Inflammatory macrophage treated with lipopolysaccharide for 1 hour (primary cell): ENCODE measurements at places on chromosomes 16 and 17.

DNA sequence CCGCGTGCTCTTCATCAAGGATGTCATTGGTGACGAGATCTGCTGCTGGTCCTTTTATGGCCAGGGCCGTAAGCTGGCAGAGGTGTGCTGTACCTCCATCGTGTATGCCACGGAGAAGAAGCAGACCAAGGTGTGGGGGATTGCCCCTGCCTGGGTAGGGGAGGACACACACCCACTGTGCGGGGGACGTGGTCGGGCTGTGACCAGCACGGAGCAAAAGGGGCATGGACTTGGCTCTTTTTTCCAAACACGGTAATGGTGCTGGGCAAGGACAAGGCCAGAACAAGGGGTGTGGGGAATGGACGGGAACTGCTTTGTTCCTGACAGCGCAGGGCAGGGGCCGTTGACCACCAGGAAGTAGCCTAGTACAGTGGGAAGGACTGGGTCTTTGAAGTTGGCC is 6.8 kb downstream of the TNFAIP1 start:
- no peak for DNase-seq

DNA sequence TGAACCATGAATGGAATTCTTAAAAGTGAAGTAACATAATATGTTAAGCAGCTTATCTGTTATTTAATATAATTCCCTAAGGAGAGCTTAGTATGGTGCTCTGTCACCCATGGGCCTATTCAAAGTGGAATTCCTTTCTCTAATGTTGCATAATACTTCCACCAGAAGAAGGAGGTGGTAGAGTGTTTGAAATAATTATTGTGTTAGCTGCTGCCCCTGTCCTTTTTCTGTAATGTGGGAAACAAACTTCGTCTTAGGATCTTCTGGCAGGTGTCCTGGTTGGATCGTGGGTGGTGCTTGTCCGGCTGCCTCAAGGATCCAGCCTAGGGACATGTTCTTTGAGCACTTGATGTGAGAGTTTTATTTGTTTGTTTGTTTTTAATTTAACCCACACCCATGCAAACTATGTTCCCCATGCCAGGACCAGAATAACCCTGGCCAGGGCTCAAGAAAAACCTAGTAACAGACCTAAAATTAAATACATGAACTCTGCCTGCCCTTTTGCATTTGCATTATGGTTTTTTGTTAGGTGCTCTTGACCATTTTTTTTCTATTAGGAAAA is 46.1 kb downstream of the ZNRF1 start:
- no peak for DNase-seq

- DNase-seq = no peak
Observed at GRCh38 chr17:53837131-53837530, 14.4 kb downstream of the KIF2B start.

DNA sequence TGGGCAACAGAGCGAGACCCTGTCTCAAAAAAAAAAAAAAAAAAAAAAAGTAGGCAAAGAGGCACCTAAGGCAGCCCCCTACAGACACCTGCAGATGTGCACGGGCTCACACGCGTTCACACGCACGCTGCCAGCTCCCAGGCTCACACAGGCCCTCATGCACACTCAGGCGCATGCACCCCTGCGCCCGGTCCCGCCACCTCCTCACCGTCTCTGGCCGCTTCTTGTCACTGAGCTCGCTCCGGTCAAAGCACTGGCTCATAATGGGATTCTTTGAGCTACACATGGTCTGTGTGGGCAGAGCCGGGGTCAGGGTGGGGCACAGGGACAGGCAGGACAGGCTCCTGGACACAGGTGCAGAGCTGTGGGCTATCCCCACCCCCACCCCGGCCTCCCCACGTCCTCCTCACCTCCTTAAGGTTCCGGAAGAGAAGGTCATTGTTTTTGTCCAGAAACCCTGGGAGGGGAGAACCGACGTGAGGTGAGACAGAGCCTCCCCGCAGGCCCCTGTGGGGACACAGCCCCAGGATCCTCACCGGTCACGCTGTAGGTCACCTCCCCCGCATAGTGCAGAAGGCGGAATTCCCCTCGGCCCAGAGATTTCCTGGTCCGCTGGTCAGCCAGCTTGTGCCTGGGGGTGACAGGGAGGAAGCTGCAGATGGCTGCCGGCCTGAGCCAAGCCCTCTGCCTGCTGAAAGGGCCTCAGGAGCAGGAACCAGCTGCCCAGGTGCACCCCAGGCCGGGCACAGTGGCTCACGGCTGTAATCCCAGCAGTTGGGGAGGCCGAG is 17.9 kb downstream of the MYO1C start:
- peak; percentile 23 for DNase-seq

GRCh38 chr17:28737770-28738679 is 5.8 kb upstream of the TRAF4 start:
- no peak for DNase-seq

DNA sequence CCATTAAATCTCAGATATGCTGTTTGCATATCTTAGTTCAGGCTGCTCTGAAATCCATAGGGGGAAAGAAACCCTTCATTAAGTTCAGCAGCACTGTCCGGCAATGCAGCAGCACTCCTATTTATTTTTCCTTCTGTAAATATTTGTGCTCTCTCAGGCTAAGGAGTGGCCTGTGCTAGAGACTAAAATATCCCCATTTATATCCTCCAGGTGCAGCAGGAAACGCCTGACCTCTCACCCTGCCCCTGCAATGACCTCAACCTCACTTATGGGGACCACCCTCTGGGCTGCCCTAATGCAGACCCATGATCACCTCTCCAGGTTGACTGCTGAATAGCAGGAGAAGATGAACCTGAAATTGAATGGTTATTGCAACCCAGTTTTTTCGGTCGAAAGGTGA is 165.0 kb upstream of the ELAC2 start:
- no peak for DNase-seq

DNA sequence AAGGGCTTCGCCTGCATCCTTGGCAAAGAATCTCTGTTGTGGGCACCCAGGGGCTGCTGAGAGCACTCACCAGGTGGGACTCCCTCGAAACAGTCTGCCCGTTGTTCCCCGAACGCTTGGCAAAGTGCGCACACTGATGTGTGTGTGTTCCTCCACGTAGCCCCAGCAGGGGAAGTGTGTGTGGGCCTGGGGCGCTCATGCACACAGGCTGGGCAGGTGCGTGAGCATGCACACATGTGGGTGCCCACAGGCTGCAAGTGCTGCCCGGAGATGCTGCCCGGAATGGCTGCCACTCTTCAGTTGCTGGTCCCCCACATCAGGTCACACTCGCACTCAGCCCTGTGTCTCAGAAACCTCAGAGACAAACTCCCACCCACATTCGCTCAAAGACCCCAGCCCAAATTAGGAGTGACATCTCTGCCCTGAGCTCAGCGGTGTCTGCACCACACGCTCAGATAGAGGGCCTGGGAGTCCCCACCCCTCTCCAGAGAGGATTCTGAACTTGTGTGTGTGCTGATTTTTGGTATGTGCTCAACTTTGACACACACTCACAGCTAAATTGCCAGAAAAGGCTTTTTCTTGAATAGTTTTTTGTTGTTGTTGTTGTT is 119.4 kb downstream of the MGAT5B start:
- DNase-seq = no peak

- no peak for DNase-seq
Observed at GRCh38 chr16:70644763-70645597, 1.4 kb upstream of the IL34 start.

GRCh38 chr16:56163938-56164337 is 27.4 kb upstream of the GNAO1 start:
- no peak for DNase-seq

GRCh38 chr17:33862772-33863602 is 392.1 kb upstream of the CCL2 start:
- no peak for DNase-seq

- no peak for DNase-seq
Observed at GRCh38 chr17:82788206-82789001, 36.5 kb downstream of the TBCD start.

DNA sequence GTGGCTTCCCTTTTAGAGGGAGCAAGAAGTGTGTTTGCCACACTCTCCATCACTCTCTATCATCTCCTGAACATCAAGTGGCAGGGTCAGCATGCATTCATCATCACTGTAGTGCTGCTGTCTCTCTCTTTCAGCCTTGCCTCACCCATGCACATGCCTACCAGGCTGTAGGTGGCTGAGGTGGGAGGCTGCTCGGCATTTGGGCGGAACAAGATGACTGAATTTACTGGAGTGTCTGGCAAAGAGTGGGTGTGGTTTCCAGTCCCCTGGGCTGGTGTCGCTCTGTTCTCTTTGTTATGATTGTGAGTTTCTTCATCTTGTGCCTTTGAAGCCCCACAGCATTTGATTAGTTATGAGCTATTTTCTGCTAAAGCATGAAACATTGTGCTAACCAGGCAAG is 541.9 kb upstream of the EEF2KMT start:
- DNase-seq = no peak

- DNase-seq = no peak
Observed at GRCh38 chr17:9228408-9229159, 207.3 kb downstream of the NTN1 start.

GRCh38 chr16:48445782-48446533 is 60.7 kb upstream of the SIAH1 start:
- no peak for DNase-seq

- no peak for DNase-seq
Observed at GRCh38 chr16:67726106-67727034, 7.3 kb upstream of the GFOD2 start.

DNA sequence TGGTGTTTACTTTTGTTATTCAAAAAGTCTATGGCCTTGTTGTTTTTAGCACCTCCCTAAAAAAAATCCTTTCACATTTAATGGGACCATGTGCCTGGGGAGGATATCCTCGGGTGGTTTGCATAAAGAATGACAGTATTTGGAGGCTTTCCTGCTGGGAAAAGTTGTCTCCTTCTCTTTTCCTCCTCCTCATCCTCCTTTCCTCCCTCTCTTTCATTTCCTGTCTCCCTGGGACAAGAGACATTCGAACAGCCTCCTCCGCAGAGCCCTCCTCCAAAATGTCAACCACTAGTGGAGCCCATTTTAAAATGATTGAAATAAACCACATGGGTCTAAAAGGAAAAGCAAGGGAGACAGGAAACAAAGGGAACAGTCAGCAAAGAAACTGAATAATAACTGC is 67.4 kb downstream of the MYH13 start:
- no peak for DNase-seq

- DNase-seq = no peak
Observed at GRCh38 chr16:12995721-12996372, 94.4 kb downstream of the SHISA9 start.

- no peak for DNase-seq
Observed at GRCh38 chr17:59073972-59074371, 32.7 kb downstream of the TRIM37 start.

DNA sequence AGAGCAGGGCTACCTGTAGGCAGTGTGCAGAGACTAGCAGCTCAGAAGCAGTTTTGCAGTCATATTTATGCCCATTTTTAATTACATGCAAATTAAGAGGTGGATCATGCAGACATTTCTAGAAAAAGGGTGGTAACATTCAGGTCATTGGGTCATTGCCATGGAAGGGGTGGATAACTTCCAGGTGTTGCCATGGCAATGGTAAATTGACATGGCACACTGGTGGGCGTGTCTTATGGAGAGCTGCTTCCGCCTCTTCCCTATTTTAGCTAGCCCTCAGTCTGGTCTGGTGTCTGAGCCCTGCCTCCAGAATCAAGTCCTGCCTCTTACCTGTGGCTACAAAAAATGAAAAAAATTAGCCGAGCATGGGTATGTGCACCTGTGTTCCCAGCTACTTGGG is 2.8 kb upstream of the DNAI2 start:
- DNase-seq = peak; percentile 42

GRCh38 chr16:47045459-47045858 is 72.0 kb upstream of the DNAJA2 start:
- DNase-seq = no peak

GRCh38 chr17:27755706-27756466 is 44.4 kb downstream of the NOS2 start:
- DNase-seq = no peak

- no peak for DNase-seq
Observed at GRCh38 chr16:81600275-81600674, 155.7 kb downstream of the CMIP start.

DNA sequence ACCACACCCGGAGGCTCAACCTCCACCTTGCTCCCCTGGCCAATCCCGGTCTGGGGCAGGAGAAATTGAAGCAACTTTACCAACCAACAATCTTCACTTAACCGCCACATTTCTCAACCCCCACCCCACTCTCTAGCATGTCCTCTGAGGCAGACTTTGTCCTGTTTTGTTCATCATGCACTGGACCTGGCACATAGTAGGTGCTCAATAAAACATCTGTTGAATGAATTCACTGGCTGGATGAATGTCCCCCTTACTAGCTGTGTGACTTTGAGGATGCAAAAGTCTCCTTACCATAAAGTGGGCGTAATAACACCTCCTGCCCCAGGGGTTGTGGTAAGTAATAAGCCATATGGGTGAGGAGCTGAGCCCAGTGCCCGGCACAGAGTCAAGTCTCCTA is 5.8 kb downstream of the SPPL2C start:
- no peak for DNase-seq

- DNase-seq = peak; percentile 97
Observed at GRCh38 chr17:47644324-47644723, 5.4 kb upstream of the KPNB1 start.

GRCh38 chr16:27389272-27389961 is 12.6 kb upstream of the IL21R start:
- DNase-seq = no peak

DNA sequence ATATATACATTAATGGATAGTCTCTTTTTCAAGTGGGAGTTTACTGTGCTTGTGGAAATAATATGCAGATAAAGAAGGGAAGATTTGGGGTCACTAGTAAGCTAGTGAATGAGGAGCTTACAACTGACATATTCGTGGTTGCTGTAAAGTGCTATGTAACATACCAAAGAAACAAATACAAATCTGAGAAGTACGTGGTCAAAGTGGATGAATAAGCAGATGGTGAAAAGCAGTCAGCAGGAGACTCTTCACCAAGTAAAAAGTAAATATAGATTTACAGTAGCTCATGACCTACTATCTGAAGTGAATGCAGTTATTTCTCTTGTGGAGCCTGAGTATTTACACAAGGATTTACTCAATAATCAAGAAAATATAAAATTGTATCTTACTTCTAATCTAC is 136.6 kb upstream of the ELAC2 start:
- no peak for DNase-seq

DNA sequence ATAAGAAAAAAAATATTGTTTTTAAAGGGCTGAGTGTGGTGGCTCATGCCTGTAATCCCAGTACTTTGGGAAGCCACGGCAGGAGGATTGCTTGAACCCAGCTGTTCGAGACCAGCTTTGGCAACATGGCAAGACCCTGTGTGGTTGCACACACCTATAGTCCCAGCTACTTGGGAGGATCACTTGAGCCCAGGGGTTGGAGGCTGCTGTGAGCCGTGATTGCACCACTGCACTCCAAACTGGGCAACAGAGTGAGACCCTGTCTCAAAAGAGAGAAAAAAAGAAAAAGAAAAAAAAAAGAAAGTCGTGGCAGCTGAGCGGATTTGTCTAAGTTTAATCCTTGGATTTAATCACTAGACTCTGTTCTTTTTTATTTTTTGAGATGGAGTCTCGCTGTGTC is 6.3 kb upstream of the FCSK start:
- no peak for DNase-seq

GRCh38 chr16:47568351-47568750 is 107.2 kb downstream of the PHKB start:
- no peak for DNase-seq
